ENCODE measurements at places on chromosomes 2 and 18.

GRCh38 chr2:75200140-75201096, 1.1 kb upstream of the TACR1 start:
- DNase-seq: no peak

DNA sequence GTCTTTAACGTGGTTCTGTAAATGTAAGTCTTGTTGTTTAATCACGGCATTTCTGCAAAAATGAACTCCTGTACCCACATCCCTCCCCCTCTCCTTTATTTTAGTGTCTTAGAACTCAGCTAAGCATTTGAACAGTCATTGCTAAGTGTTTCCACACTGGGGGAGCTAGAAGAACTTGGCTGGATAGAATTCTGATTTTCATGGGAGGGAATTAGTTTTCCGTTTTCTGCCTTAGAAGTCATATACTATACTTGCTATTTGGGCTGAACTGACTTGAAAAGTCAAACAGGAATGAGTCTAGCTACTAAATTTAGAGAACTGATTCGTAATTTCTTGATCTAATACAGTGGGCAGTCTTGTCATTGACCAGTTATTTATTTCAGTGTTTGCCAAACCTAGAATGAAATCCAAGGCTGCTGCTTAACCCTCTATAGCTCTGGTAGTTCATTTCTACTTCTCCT, 61.1 kb downstream of the FMNL2 start:
- DNase-seq: no peak

GRCh38 chr2:141020346-141020745, 1110.5 kb downstream of the LRP1B start:
- no peak for DNase-seq

- no peak for DNase-seq
These were observed at the start of gene PLCD4 for GRCh38 chr2:218607436-218608115. Gene PLCD4, plus strand, starts transcription at chr2:218607899. Its CDS starts 7,841 bp downstream, at chr2:218615740.

- DNase-seq: peak; percentile 3
These were observed 42.1 kb upstream of the RFX8 start for GRCh38 chr2:101516823-101517690.

- DNase-seq: no peak
These were observed 24.5 kb upstream of the ALPP start for GRCh38 chr2:232354069-232354468.

DNA sequence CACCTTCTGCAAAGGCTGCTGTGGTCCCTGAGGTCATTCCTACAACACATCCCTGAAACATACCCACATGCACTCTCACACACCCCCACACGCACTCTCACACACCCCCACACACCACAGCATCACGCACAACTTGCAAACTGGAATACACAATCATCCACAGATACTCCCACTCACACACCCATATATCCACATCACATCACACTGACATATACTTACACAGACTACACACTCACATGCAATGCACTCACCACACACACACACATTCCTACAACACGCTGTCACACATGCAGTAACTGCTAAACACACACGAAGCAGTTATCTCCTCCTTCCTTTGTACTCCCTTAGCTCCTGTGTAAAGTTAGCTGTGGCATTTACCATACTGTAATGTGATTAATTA, 57.1 kb upstream of the PKDCC start:
- no peak for DNase-seq

GRCh38 chr2:55087501-55087900, 37.2 kb upstream of the RTN4 start:
- no peak for DNase-seq

DNA sequence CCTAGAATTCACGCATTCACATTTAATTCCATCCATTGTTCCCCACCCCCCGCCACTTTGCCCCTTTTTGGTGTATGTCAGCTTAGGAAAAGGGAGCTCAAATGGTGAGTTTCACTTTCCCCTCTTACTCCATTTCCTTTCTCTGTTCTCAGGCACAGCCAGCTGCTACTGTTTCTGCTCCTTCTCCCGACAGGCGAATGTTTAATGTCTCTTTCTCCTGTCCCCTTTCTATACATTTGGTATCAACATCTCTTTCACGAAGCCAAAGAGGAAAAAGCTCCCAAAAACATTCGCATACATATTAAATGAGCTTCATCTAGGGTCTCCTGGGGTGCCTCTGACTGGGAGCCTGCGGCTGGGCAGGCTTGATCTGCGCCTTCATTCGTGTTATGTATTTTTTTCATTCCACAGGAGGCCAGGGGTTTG, 124.2 kb upstream of the SATB2 start:
- DNase-seq: no peak

DNA sequence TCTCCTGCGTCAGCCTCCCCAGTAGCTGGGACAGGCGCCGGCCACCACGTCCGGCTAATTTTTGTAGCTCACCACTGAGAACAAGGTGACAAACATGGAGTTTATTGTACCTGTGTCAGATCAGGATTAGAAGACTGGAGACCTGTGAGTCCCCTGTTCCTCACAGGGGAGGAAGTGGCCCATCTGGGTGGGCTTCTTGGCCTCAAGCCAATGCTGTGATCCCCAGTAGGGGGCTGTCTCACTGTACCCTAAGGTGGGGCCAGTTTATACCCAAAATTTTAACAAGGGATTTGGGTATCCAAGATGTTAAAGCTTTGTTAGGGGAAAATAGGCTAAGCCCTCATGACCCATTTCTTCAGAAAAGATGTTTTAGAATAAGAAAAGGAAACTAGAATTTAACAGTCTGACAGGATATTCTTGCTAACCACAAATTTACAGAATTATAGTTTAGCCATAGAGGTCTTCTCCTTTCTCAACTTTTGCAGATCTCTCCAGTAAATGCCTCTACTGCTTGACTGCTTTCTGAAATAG, 16.3 kb downstream of the PCBP1 start:
- DNase-seq: peak; percentile 40

DNA sequence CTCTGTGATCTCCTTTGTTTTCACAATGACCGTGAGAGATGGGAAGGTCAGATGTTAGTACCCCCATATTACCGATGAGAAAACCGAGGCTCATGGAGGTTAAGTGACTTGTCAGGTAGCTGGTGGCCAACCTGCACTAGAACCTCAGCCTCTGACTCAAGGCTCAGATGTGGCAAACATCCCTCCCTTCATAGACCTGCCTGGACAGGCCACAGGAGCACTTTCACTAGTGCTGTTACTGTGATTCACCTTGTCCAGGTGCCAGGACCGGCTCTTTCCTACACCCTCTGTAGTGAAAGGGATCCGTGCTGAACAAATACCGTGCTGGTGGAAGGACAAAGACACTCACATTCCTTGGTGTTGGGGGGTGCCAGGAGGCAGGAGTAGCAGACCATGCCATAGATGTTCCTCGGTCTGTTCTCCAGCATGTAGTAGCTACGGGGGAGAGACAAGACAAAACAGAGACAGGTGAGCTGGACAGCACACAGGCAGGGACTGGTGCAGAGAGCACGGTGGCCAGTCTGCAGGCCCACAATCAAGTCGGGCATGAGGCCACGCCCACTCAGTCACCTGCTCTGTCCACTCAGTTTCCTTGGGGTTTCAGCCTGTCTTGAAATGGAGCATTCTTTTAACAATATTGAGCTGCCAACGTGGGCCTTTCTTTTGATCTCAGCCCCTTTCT, 65.9 kb downstream of the EDAR start:
- DNase-seq: no peak

DNA sequence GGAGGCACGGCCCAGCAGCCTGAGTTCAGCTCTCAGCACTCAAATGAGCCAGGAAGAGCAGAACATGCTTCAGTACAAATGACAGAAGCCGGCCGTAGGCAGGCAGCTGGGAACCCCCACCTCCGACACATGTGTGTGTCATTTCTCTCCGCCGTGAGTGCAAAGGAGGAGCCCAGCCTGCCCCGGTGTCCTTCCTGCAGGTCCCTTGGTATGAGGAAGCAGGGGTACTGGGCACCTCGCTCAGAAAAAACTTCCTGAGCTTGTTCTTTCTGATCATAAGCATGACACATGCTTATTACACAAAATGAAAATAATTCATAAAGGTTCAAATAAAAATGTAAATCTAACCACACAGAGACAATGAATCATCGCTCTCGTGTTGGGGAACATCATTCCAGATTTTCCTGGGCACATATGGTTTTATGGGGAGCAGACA, 35.3 kb downstream of the KCNF1 start:
- DNase-seq: no peak

- no peak for DNase-seq
These were observed 90.1 kb downstream of the ACKR3 start for GRCh38 chr2:236659758-236660150.

GRCh38 chr2:3130889-3131635, 246.6 kb downstream of the EIPR1 start:
- DNase-seq: no peak

GRCh38 chr2:27221166-27221565, 4.0 kb downstream of the CAD start:
- DNase-seq: no peak

DNA sequence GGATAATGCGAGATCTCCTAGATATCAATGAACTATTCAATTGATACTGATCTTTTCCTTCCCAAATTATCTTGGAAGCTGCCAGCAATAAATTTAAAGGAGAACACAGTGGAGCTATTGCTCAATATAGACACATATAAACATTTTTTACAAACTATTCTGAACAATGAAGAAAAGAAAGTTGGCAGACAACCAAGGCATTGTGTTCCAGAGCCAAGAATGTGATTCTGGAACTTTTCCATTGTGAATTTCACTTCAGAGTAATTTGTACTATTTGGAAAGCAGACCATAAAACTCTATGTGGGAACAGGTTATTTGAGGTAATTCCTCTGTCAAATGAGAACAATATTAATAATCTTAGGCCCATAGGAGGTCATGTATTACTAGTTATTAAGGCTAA, 588.2 kb downstream of the IRS1 start:
- no peak for DNase-seq

DNA sequence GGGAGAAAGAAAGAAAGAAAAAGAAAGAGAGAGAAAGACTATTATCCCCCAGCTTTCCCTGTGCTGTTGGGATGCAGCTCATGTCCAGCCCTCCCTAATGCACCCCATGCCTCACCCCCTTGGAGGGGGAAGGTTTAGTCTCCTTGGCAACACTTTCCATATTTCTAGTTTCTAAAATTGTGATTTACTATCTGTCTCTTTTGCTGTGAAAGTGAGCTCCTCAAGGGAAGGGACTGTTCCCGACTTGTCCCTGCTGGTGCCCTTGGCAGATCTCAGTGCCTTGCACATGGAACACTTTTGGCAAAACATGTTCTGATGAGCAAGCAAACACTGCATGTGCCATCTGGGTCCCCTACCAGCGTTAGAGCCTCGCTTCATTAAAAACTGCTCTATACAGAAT, 11.7 kb upstream of the NAPG start:
- DNase-seq: no peak

- no peak for DNase-seq
These were observed 306.1 kb upstream of the CYRIA start for GRCh38 chr2:16971722-16972234.

- DNase-seq: no peak
These were observed 311.9 kb downstream of the TXNL1 start for GRCh38 chr18:56326336-56327072.

GRCh38 chr2:16656784-16657391, 8.7 kb downstream of the CYRIA start:
- DNase-seq: no peak

DNA sequence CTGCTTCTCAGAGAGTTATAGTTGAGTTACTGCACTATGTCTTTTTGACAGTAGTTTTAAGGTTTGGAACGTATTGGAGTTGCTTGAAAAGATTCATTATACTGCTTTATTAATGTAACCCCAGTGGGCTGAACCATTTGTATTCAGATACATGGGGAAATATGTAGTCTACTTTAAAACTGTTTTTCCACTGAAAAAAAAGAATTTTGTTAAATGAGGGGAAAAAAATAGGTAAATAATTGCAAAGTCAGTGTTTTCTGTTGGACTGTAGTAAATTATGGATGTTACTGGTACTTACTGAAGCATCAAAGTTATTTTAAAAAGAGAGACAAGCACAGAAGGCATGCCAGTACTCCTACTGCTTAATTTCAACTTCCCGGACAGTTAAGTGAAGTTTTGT, 36.4 kb downstream of the ZC3H15 start:
- no peak for DNase-seq

Measured in CD4-positive, alpha-beta T cell treated with Interleukin-2 at 100 ng/mL for 4 hours (primary cell).